ENCODE measurements at places on chromosomes 5 and 9. TPM values are rescaled to one million over a fixed set of nuclear protein-coding genes. Genes with fewer than 3 reads are reported as not detected.

DNA sequence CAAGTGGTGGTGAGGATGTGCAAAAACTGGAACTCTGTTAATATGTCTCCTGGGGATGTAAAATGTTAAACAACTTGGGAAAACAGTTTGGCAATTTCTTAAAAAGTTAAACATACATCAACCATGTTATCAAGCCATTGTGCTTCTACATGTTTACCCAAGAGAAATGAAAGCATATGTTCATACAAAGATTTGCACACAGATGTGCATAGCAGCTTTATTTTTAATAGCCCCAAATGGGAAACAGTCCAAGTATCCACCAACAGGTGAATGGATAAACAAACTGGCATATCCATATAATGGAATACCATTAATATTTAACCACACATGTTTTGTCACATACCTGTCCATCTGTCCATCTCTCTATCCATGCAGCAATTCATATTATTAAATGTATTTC lies 6.2 kb downstream of the VPS13A start:
- H3K4me3 ChIP-seq, result no peak overlapping the region
- H3K4me1 ChIP-seq, result peaks cover 19% of the 10 kb centered on the region
- no peaks in the 10 kb centered on the region for H3K27me3 ChIP-seq
- DNase-seq, result no peak

GRCh38 chr9:104775976-104776375 lies 12.0 kb downstream of the NIPSNAP3B start:
- H3K27ac ChIP-seq, result no peak overlapping the region
- no peak overlapping the region for H3K4me3 ChIP-seq
- no peaks in the 10 kb centered on the region for H3K4me1 ChIP-seq
- peaks cover 18% of the 10 kb centered on the region for H3K27me3 ChIP-seq
- DNase-seq, result no peak

DNA sequence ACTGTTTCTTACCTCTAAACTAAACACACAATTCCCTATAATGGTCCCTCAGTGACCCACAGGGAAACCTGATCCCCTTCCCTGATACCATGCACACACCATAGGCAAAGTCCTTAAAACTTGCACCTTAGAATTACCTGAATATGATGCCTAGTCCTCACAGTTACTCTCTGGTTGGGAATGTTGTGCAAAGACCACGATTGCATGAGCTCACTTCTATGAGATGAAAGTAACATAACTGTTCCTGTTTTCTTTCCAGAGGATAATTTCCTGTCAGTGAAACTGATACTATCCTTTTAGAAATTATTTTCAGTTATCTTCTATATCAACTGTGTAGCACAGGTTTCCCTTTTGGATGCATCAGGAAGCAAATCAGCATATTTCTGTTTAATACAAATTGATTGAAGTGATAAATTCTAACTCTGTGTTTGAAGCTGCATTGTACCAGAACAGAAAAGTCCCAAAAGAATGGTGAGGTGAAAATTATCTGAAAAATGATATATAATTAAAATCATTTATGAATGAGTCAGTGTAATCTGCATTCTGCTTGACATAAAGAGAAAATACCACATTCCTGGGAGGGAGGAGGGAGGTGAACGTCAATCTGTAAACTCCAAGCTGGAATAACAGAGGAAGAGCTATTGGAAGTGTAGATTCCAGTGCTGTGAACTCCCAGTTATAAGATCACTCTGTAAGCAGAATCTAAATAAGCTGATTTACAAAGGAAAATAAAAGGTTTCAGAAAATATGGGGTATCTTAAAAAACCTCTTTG lies 51.2 kb upstream of the TNFAIP8 start:
- H3K4me1 ChIP-seq, result peaks cover 73% of the 10 kb centered on the region
- peak overlapping the region; percentile 64 for H3K27ac ChIP-seq
- H3K4me3 ChIP-seq, result peak overlapping the region; percentile 31
- no peak for DNase-seq

GRCh38 chr9:131773911-131774379 lies 34.1 kb upstream of the RAPGEF1 start:
- H3K27me3 ChIP-seq, result peaks cover 4% of the 10 kb centered on the region
- no peak overlapping the region for H3K4me3 ChIP-seq
- H3K36me3 ChIP-seq, result no peaks in the 10 kb centered on the region
- peak; percentile 41 for DNase-seq

GRCh38 chr5:123178683-123179082 lies 89.6 kb downstream of the PRDM6 start:
- H3K4me3 ChIP-seq, result no peak overlapping the region
- no peak overlapping the region for H3K27ac ChIP-seq
- no peaks in the 10 kb centered on the region for H3K36me3 ChIP-seq
- DNase-seq, result no peak

- no peaks in the 10 kb centered on the region for H3K36me3 ChIP-seq
- no peak overlapping the region for H3K27ac ChIP-seq
- no peak for DNase-seq
- H3K27me3 ChIP-seq, result no peaks in the 10 kb centered on the region
Measured at GRCh38 chr5:85931220-85931619, 686.5 kb upstream of the COX7C start.

- peaks cover 20% of the 10 kb centered on the region for H3K36me3 ChIP-seq
- H3K27me3 ChIP-seq, result no peaks in the 10 kb centered on the region
- H3K27ac ChIP-seq, result no peak overlapping the region
Measured at GRCh38 chr5:16578474-16578883, 38.3 kb downstream of the RETREG1 start.

DNA sequence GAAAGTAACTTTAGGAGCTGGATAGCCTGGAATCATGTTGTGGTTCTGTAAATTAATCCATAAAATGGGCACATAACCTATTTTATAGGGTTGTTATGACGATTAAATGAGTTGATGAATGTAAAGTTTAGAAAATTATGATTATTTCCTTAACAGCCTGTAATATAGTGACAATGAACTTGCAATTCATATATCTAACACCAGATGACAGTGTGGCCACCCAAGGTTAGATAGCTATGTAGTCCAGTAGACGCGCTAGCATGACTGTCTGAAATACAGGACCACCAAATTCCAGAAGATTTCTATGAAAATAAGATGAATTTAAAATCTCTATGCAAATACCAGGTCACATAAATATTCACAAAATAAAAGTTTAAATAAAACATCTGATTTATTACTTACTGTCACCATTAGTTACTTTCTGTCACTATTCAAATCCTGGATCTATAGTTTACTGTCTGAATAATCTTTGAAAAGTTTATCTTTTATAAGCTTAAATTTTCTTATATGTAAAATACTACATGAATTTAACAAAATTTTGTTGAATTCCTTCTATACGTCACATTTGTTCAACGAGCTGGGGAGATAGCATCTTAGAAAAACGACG lies 26.1 kb upstream of the MACIR start:
- peaks cover 35% of the 10 kb centered on the region for H3K27me3 ChIP-seq
- H3K4me1 ChIP-seq, result no peaks in the 10 kb centered on the region
- H3K36me3 ChIP-seq, result no peaks in the 10 kb centered on the region
- no peak overlapping the region for H3K4me3 ChIP-seq
- no peak for DNase-seq
- H3K27ac ChIP-seq, result no peak overlapping the region

DNA sequence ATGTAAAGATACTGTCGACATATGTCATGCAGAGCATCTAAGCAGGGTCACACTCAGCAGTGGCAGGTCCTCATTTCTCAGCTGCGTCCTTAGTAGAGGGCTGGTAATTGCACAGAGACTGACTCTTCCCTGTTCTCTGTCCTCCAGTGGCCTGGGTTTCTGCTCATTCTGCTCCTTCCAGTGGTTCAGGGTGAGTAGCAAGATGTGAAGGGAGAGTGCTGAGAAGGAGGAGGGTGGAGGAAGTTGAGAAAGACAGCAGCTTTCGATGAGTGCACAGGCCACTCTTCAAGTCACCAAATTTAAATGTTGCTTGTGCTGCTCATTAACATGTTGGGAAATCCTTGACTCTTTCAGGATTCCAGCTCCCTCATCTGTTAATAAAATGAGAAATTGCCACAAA lies 203.9 kb downstream of the FBXL7 start:
- no peaks in the 10 kb centered on the region for H3K36me3 ChIP-seq
- no peak overlapping the region for H3K27ac ChIP-seq
- H3K4me1 ChIP-seq, result no peaks in the 10 kb centered on the region
- H3K4me3 ChIP-seq, result no peak overlapping the region
- H3K27me3 ChIP-seq, result no peaks in the 10 kb centered on the region

- no peak for DNase-seq
- no peaks in the 10 kb centered on the region for H3K27me3 ChIP-seq
- H3K36me3 ChIP-seq, result no peaks in the 10 kb centered on the region
- H3K4me3 ChIP-seq, result no peak overlapping the region
- no peak overlapping the region for H3K27ac ChIP-seq
Measured at GRCh38 chr5:4901305-4901811, 238.8 kb upstream of the ADAMTS16 start.

DNA sequence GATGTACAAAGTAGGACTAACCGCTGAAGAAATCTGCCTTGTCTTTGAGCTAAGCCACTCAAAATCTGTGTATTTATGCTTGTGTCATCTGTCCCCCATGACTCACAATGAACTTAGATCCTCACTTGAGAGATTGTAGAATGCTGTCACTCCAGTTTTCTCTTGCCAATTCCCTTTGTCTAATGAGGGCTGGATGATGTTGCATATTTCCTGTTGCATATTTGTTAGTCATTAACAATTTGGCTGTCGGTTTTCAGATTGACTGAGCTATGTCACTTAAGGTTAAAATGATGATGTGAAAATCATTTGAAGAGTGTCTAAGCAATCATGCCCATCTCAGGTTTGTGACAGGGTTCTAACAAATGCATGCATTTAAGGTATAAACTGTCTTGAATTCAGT lies 481.7 kb downstream of the CDH10 start:
- no peaks in the 10 kb centered on the region for H3K27me3 ChIP-seq
- H3K36me3 ChIP-seq, result no peaks in the 10 kb centered on the region
- H3K4me1 ChIP-seq, result no peaks in the 10 kb centered on the region
- no peak overlapping the region for H3K27ac ChIP-seq
- DNase-seq, result no peak
- H3K4me3 ChIP-seq, result no peak overlapping the region

DNA sequence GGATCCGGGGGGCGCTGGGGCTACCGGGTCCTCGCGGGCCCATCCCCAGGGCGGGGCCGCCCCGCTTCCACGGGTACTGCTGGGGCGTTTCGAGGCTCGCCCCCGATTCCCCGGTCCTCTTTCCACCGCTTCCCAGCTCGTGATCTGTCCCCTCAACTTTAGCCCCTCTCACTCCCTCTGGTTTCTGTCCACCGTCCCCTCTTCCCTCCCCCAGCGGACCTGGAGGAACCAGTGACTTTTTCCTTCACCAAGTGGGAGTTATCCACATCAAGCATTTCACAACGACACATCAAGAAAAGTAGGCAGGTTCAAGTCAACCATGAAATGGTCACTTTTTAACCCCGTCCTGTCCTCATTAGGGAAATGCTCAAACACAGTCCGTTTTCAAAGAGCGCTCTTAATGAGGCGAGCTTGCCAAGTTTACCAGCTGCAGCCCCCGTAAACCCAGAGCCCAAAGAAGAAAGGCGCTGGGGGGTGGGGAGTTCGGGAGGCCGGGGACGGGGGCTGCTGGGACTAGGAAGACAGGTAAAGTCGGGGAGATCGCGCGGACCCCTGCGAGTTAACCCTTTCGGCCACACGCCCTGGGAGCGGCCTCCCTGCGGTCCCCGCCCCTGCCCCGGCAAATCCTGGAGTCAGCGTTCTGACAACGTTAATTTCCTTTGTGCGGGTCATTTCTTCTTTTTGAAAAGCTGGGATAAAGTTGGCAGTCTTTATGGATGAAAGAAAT lies 2.1 kb upstream of the NFIB start:
- H3K4me1 ChIP-seq, result peaks cover 17% of the 10 kb centered on the region
- no peak for DNase-seq
- peaks cover 6% of the 10 kb centered on the region for H3K36me3 ChIP-seq
- H3K4me3 ChIP-seq, result peak overlapping the region; percentile 75
- peaks cover 81% of the 10 kb centered on the region for H3K27me3 ChIP-seq

DNA sequence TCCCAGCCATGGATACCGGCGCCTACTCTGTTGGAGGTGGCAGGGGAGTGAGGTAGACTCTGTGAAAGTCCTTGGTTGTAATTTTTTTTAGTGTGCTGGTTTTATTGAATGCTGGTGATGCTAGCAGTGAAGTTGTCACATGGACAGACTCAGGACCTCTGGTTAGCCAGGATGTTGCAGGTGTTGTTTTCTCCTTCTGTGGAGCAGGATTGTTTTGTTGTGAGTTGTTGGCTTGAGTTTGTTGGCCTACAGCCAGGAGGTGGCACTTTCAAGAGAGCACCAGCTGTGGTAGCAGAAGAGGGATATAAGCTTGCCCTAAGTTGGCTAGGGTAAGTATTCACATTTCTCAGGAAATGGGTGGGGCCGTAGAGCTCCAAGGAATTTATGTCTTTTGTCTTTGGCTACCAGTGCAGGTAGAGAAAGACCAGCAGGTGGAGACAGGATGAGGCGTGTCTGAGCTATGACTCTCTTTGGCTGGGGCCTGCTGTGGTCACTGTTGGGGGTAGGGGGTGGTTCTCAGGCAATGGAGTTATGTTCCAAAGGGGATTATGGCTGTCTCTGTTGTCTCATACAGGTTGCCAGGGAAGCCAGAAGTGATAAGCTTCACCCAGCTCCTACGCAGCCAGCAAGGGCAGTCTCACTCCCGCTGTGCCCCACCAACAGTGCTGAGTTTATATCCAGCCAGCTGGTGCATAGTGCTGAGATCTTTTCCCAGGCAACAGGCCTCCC lies 248.7 kb downstream of the TAF11L14 start:
- no peak overlapping the region for H3K4me3 ChIP-seq
- H3K27me3 ChIP-seq, result no peaks in the 10 kb centered on the region
- H3K4me1 ChIP-seq, result no peaks in the 10 kb centered on the region
- H3K36me3 ChIP-seq, result no peaks in the 10 kb centered on the region

- H3K27me3 ChIP-seq, result no peaks in the 10 kb centered on the region
- no peak overlapping the region for H3K27ac ChIP-seq
- DNase-seq, result no peak
- H3K36me3 ChIP-seq, result peaks cover 57% of the 10 kb centered on the region
Measured at GRCh38 chr5:169710675-169711074, 73.6 kb downstream of the DOCK2 start.

- H3K4me3 ChIP-seq, result no peak overlapping the region
- no peaks in the 10 kb centered on the region for H3K4me1 ChIP-seq
- H3K27ac ChIP-seq, result no peak overlapping the region
- no peak for DNase-seq
Measured at GRCh38 chr5:141236516-141237313, 8.5 kb upstream of the PCDHB15 start.

- no peak for DNase-seq
- H3K4me1 ChIP-seq, result no peaks in the 10 kb centered on the region
- H3K36me3 ChIP-seq, result no peaks in the 10 kb centered on the region
- no peak overlapping the region for H3K27ac ChIP-seq
- no peak overlapping the region for H3K4me3 ChIP-seq
- H3K27me3 ChIP-seq, result no peaks in the 10 kb centered on the region
Measured at GRCh38 chr9:16075696-16076095, 522.9 kb downstream of the CCDC171 start.

DNA sequence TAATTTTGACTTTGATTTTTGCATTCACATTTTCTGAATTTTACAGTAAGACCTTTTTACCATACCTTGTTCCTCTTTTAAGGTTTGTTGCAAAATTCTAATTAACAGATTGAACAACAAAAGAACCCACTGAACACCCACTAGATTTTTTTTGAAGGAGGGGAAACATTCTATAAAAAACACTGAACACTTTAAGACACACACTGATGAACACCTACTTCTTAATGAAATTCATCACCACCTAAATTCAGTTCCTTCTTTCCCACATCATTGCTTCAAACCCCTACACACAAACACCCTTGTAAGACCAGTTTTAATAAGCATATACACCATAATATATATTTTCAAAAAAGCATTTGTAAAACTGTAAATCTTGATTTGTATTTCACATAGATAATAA lies 559.0 kb upstream of the MEF2C start:
- peaks cover 4% of the 10 kb centered on the region for H3K27me3 ChIP-seq
- H3K36me3 ChIP-seq, result no peaks in the 10 kb centered on the region
- H3K27ac ChIP-seq, result no peak overlapping the region
- no peak overlapping the region for H3K4me3 ChIP-seq

Gene GLRA1
- not detected for total RNA-seq

Gene BARHL1
- total RNA-seq, result not detected

Gene LECT2
- total RNA-seq, result not detected

Gene NEUROG1
- not detected for total RNA-seq

Gene TMEM141
- 37.5 TPM for total RNA-seq

Gene RHOBTB3
- 0.06 TPM for total RNA-seq

Gene BTNL3
- not detected for total RNA-seq

Measured in activated naive CD8-positive, alpha-beta T cell treated with anti-CD3 and anti-CD28 coated beads, Interleukin-2, amount 10 ng/mL, durations not matched to agents 7 days and 5 days (primary cell).